KG1 (cell line): ENCODE measurements at places on chromosomes 5 and 9.

GRCh38 chr9:124939944-124940343 lies 939 bp downstream of the GOLGA1 start:
- DNase-seq = no peak

- no peak for DNase-seq
Measured at GRCh38 chr9:125680445-125680844, 26.6 kb downstream of the MAPKAP1 start.

GRCh38 chr9:116323012-116323411 lies 169.4 kb downstream of the PAPPA start:
- DNase-seq = no peak

DNA sequence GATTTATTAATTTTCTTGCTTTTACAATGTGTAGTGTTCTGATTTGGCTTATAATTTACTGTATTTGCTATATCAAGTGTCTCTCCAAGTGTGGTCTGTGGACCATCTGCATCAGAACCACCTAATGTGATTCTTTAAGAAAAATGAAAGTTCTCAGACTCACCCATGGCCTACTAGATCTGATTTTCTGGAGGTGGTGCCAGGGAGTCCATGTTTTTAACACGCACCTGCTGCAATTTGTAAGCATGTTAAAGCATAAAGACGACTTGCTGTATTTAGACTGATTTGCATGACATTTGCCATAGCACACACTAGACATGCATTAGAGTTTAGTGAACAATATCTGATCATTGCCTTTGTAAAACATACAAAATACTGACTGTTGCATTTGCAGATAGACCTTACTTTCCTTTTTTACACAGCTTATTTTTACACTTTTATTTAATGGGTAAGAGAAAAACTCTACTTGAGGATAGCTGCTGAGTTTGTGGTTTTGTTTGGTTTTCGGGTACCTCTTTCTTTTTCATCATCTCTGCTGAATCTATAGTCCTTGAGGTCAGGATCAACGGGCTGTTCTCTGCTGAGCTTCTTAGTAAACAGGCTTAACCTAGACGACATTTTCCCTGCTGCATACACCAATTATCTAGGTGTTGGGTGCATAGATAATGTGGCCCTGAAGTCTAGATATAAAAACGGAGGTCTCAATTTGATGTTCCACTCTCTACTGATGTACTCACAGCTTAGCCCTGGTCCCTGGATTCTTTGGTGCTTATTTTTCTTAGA lies 138.0 kb upstream of the ZNF366 start:
- DNase-seq = no peak

DNA sequence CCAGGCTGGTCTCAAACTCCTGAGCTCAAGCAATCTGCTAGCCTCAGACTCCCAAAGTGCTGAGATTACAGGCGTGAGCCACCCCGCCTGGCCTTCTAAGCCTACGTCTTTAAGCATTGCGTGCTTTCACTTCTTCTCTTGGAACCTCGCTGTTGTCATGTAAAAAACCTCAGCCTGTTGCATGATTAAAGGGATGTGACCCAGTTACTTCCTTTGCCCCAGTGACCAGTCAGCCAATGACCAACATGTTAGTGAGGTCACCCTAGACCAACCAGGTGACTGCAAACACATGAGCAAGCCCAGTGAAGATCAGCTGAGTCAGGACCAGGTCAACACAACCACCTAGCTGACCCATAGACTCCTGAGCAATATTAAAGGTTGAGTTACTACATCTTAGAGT lies 10.5 kb downstream of the KIF4B start:
- no peak for DNase-seq

DNA sequence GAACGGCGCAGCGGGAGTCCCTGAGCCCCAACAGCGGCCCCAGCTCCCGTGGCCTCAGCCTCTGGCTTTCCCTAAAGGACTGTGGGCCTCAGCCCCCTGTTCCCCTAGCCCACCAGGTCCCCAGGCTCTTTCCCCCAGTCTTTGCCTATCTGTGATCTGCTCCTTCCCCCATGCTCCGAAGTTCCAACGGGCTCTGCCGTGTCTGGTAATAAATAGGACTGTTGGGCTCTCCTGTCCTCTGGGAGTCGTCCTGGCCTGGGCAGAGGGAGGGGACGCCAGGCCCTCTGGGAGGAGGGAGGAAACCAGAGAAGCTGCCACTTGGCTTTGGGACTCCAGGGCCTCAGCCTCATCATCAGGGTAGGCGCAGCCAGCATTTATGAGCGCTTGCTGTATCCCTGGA lies 28.1 kb downstream of the ADGRD2 start:
- DNase-seq = no peak

DNA sequence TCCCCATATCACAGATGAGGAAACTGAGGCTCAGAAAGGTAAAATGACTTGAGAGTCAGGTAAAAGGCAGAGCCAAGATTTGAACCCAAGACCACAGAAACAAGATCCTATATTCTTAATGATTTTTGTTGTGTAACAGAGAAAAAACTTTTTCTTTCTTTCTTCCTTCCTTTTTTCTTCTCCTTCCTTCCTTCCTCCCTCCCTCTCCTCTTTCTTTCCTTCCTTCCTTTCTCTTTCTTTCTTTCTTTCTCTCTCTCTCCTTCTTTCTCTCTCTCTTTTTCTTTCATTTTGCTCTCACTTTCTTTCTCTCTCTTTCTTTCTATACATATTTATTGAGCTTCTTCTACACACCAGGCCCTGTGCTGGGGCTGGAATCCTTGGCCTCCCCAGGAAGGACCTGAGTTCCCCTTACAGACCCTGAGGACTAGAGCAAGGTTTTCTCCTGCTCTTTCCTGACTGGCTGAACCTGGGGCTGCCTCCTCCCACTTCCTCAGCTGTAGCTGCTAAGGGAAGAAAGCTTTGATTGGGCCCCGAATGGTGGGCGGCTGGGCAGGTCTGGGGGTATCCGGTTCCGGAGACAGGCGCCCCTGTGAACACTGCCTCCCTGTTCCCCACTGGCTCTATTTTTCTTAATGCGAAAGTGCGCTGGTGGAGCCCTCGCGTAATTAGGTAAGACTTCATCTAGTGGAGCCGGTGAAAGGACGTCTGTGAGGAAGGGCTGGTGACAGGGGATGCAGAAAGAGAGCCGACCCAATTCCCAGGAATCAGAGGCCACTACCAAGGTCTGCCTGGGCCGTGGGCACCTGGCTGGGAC lies 27.4 kb upstream of the KIF12 start:
- no peak for DNase-seq

GRCh38 chr9:110083866-110084265 lies 124.1 kb downstream of the C9orf152 start:
- no peak for DNase-seq

- peak; percentile 4 for DNase-seq
Measured at GRCh38 chr5:179906795-179907555, 722 bp downstream of the TBC1D9B start.

DNA sequence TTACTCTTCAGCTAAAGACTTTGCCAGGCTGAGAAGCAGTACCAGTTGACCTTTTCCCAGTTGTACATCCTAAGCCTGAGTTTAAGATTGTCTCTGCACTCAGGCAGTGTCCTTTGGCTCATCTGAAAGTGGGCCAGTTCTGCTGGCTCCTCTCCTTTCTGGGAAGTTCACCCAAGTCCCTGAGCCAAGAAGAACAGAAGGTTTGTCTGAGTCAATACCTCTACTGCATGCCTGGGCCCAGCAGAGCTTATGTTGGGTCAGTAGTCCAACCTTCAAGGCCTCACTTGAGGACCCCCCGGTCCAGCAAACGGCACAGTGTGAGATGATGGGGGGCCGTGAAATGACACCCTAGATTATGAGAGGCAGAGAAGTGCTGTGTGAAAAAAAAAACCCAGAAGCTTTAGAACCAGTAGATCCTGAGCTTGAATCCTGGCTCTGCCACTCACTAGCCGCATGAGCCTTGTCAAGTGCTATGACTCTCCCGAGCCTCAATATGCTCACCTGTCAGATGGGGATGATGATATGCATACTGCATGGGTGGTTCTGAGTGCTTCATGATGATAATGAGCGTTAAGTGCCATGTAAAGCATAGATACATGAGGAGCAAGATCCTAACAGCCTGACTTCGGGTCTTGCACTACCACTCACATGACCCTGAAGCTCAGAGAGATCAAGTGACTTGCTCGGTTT lies 156.0 kb downstream of the MACROH2A1 start:
- DNase-seq = no peak

DNA sequence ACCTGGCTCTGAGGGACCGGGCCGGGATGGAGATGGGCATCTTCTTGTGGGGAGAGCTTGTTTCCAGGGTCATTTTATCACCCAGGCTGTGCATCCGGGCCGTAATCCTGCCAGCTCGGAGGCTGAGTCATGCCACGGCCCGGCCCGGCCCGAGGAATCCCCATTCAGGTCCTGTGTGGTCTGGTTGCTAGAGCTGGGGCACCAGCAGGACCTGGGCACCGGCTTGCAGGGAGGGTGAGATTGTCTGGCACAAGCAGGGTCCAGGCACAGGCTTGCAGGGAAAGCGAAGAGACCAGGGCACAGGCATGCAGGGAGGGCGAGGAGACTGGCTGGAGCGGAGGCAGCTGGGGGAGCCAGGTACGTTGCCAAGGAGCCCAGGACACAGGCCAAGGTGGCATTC lies 106.8 kb downstream of the RXRA start:
- no peak for DNase-seq

DNA sequence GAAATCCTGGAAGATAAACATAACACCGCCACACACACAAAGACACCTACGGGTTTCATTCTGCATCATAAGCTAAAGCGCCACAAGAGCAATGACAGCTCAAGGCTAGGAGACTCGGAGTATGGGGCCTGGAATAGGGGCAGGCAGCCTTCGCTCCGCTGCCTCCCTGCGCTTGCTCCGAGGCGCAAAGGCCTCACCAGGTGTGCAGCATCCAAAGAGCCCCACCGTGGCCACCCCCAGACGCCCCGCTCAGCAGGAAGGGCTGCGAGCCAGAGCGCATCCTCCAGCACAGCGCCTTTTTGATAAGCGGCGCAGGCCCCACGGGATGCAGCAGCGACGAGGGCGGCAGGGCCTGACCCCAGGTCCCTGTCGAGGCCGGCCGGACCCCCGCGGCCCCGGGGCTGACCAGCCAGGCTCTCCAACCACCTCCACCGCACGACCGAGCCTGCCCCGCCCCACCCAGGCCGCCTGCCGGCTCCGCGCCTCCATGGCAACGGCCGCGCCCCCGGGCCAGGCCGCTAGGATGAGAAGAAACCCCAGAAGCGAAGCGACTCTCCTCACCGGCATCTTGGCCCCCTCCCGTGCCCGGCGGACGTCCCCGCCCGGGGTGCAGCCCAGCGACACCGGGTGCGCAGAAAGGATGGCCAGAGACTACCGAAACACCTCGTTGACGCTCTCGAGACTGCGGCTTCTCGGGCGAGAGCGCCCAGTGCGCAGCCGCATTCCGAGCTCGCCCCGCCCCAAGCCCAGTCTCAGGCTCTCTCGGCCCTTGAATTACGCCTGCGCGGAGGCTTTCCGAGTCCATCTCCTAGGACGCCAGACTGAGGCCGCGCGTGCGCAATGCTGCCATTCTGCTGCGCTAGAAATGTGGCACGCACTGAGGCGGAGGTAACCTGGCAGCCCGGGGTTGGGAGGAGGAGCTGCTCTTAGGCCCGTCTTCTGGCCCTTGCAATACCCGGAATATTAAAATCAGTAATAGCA lies at the start of gene KIF3A:
Gene KIF3A, minus strand, starts transcription at position 694 of the 981 bp plus-strand sequence. Its CDS starts 127 bp downstream, at position 567.
- peak; percentile 19 for DNase-seq

DNA sequence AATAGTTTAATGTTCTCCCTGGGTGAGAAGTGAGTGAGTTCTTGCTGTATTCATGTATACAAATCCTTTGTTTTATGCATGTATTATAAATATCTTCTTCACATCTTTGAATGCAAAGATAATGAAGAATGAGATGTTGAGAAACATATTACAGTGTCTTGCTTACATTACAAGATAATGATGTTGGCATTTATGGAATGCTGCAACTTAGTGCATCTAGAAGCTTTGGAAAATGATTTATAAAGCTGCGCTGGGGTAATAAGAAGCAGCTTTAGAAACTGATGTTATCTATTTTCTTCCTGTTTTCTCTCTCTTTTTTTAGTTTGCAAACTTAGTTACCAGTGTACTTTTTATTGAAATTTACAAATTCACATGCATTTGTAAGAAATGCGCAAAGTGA lies 673.4 kb downstream of the KCTD16 start:
- no peak for DNase-seq

- DNase-seq = no peak
Measured at GRCh38 chr5:95870105-95870672, 47.7 kb upstream of the GLRX start.

DNA sequence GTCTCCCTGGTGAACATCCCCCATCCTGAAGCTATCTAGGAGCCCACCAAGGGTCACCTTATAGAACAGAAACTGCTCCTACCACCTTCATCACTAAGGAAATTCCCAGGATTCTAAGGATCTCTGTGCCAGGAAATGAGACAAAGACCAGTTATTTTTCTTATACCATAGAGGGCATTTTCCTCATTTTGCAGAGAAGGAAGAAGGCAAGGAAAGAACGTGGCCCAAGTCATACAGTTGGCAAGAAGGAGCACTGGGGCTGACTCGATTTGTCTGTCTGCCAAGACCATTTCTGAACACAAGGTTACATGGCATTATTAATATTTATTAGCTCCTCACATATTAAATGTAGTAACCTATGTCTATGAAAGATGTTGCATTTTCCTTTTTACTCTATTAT lies 49.6 kb upstream of the TNFSF15 start:
- no peak for DNase-seq

DNA sequence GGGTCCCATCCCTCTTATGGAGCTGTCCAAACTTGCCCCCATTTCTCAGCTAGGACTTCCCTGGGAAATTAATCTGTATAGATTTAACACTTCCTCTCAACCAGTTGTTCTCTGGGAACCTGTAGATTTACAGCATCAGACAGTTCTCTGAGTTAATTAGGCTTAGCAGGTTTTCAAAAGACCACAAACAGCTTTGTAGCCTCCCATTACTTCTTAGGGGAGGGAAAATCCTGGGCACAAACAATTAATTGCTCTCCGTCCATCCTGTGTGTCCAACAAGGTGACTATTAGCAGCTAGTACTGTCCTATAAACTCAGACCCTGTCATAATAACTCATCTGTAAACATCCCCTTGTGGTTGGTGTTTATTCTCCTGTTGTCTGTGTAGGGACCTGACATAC lies 197.9 kb downstream of the GOLPH3 start:
- no peak for DNase-seq

DNA sequence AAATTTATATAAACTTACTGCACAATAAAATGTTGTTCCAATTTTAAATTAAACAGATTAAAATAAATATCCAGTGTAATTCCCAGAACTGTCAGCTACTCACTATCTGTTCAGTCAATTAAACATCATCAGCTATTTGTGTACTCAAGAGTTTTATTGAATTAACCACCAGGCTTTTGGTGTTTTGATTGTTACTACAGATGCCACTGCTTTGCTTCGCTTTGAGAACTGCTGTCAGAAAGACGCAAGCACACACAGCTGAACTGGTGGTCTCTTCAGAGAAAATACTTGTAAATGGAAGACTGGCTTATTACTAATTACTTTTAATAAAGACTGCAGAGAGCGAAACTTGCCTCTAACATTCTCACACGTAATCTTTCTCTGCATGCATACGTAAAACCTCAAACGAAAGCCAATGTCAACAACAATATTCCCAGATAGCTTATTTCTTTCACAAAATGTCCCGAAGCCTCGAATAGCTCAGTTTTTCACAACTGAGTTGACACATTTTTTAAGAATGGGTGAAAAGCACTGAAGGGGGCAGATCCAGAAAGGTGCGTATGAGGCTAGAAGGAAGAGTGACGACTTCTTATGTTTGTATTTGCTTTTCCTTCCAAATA lies 259.6 kb upstream of the RPS23 start:
- DNase-seq = no peak

DNA sequence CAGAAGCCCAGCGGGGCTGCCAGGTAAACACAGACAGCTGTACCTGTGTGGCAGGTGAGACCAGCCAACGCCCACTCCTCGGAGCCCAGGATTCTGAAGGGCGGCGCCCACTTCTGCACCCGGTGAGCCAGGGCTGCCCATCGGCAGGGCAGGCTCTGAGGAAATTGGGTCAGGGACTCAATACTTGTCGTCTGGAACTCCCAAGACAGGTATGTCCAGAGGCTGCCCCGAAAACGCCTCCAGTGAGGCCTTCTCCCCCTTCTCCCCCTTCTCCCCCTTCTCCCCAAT lies 19.8 kb downstream of the GLT6D1 start:
- no peak for DNase-seq
